ENCODE measurements at places on chromosomes 12 and 14. TPM values are rescaled to one million over a fixed set of nuclear protein-coding genes. Genes with fewer than 3 reads are reported as not detected.

- DNase-seq = no peak
Observed at GRCh38 chr12:91492648-91493047, 310.0 kb upstream of the DCN start.

- DNase-seq = no peak
Observed at GRCh38 chr12:53586745-53587144, 39.4 kb downstream of the ATF7 start.

DNA sequence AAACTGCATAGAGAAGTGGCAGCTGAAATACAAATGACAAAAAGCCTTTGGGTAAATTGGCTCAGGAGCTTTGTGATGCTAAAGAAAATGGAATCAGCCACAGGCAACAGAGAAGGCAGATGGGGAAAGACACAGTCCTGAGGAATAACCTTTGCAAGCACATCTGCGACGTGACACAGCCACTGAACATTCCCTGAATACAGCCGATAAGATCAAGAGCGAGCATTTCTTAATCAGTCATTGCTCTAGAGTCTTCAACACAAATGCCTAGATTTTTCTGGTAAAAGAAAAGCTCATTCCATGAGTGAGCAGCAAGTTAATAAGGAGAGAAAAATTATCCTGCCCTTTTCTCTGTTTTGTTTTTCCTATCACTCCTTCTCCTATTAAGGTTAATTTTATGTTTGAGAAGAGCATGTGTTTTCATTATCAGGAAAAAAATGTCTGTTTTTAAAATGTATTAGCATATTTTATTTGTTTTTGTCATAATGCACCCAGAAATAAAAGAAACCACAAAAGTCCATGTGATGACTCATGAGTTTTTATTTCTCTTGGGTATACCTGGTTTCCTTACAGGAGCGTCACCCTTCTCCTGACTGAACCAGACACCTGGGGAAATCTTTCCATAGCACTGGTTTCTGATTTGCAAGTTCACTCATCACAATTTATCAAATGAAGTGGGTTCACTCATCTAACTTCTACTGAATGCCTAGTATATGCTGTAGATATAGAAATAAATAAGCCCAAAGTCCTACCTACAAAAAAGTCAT, 45.4 kb upstream of the PCED1B start:
- DNase-seq = no peak

DNA sequence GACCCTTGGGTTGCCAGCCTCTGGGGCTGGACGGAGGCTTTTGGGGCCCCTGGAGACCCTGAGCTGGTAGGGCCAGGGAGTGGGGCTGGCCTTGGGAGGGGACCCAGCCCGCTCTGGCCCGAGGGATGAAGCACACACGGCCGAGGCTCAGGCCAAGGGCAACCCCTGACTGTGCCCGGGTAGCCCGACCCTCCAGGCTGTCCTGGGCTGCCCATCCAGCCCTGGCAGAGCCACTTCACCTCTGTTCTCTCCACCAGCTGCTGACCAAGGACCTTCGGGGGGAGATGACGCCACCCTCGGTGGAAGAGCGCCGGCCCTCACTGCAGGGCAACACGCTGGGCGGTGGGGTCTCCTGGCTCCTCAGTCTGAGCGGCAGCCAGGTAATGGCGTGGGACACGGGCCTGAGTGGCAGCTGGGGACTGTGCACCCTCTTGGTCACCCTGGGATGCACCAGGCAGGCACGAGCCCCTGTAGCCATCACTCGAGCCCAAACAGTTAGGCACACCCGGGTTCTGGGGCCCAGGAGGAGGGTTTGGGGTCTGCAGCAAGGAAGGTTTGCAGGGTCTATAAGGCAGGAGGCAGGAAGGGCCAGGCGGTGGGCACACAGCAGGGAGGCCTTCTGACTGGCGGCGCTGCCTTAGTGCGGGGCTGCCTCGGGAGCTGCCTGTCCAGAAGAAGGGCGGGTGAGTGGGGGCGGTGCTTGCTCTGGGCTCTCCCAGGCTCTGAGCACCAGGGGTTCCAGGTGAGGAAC, 19.7 kb downstream of the ASPG start:
- DNase-seq = no peak

PAX9 gene
- not detected for total RNA-seq

GPD1 gene
- 1,908 TPM for total RNA-seq

DNA sequence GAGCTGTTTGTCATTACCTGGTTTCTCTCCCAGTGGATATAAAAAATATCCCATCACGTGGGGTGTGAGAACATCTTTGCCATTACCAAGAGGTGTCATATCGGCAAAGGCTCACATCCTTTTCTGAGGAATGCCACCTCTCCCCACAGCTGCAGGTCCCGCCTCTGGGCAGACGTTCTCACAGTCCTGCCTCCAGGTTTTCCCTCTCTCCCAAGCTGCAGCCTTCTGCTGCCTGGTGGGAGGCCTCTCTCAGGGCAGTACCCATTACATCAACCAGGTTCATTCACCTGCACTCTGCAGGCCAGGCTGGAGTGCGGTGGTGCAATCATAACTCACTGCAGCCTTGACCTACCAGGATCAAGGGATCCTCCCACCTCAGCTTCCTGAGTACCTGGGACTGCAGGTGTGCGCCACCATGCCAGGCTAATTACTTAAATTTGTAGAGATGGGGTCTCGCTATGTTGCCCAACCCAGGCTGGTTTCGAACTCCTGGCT, 15.0 kb upstream of the TMEM119 start:
- no peak for DNase-seq

ERP27 gene
- not detected for total RNA-seq

GRCh38 chr12:124557518-124558223, 9.7 kb downstream of the NCOR2 start:
- DNase-seq = no peak

DNA sequence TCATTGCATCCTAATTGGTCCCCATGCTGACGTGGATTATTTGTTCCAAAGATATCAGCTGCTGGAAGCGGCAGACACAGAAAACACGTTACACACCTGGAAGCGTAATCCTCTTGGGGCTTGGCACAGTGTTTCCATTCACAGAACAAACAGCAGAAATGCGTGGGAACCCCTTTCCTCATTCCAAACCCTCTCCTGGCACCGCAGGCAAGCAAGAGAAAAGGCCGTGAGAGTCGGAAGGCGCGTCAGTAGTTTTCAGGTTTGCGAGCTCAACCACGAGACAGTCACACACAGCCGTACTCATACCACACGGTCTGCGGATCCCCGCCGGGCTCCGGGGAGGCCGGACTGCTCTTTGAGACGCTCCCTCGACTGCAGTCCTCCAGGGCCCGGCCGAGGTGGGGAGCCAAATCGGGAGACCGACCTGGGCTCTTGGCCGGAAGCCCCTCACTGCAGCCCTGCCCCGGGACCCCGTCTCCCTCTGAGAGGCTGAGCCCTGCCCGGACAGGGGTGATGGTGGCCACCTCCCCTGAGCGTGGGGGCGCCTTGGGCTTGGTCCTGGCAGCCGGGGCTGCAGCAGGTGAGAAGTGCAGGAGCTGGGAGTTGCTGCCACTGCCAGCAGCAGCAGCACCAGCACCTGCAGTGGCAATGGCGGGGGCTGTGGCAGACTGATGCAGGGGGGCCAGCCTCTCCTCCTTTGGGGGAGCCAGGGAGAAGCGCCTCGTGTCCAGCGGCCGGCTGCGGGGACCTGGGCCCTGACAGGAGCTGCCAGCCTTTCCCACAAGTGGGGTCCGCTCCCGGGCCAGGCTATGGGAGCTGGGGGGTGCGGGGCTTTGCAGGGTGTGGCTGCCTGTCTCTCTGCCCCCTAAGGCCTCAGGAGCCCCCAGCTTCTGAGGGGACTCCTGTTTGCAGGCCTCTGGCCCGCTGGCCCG, 28.1 kb upstream of the GPR68 start:
- DNase-seq = no peak

DNA sequence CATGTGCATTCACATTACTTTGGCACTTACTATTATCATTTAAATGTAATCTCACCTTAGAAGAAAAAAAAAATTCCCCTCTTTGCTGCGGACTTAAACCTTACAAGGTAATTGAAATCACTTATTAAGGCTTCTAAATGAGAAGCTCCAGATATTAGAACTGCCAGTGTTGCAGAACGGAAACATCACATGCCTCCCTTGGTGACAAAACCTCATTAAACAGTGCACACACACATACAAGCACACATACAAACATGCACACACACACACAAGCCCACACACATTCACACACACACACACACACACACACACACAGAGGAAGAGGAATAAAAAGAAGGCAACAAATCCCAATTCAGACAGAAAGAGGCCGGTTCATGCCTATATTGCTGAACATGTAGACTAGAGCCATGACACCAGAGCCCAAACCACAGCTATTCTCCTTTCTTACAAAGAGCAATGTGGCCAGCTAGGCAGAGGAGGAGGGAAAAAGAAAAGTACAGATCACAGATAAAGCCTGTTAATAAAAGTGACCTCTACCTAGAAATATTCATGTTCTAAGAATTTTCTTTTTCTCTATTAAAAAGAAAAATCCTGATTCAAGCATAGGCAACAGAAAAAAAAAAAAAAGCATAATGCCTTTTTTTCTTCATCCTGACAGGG, 405.2 kb upstream of the FLRT2 start:
- no peak for DNase-seq

GRCh38 chr14:95256002-95256775, 63.5 kb downstream of the CLMN start:
- DNase-seq = no peak

GOLGA5 gene
- 31.6 TPM for total RNA-seq

- no peak for DNase-seq
Observed at GRCh38 chr12:130142736-130143135, 19.5 kb upstream of the FZD10 start.

LRRIQ1 gene
- total RNA-seq = not detected

PRH2 gene
- total RNA-seq = not detected

TMEM106C gene
- total RNA-seq = 51.0 TPM

- no peak for DNase-seq
Observed at GRCh38 chr12:85280165-85280983, at the start of gene ALX1. Gene ALX1, plus strand, starts transcription at chr12:85280220. Its CDS starts 42 bp downstream, at chr12:85280262.

GSG1 gene
- not detected for total RNA-seq

TMPRSS12 gene
- total RNA-seq = not detected

DNA sequence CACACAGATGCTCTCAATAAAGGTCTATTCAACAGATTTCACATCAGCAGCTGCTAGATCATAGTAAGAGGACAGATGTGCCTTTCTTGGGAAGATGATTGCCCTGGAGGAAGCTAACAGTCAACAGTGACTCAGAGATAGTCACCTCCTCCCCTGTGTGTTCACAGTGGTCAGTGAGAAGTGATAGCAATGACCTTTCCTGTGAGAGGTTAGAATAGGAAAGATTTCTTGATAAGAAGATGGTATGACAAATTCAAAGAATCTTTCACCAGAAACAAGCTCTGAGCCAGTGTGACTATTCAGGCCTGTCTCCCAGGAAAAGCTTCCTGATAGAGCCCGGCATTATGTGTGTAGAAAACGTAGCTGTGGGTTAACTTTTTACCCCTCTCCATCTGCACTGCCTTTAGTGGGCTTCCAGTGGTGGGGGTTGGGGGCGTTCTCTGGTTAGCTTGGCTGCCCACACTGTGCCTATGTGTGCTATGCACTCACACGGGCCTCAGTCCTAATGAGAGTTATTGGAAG, 66.4 kb upstream of the ARHGAP5 start:
- no peak for DNase-seq

DNA sequence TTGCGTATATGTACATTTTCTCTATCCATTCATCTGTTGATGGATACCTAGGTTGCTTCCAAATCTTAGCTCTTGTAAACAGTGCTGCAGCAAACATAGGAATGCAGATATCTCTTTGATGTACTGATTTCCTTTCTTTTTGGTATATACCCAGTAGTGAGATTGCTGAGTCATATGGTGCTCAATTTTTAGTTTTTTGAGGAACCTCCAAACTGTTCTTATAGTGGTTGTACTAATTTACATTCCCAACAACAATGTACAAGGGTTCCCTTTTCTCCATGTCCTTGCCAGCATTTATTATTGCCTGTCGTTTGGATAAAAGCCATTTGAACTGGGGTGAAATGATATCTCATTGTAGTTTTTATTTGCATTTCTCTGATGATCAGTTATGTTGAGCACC, 44.3 kb downstream of the PELI2 start:
- no peak for DNase-seq

GRCh38 chr14:77324289-77324688, 3.5 kb downstream of the GSTZ1 start:
- DNase-seq = no peak

- no peak for DNase-seq
Observed at GRCh38 chr14:100122481-100123223, 36.8 kb downstream of the DEGS2 start.

GRCh38 chr14:80483331-80483730, 272.0 kb upstream of the DIO2 start:
- no peak for DNase-seq

GRCh38 chr12:84329938-84330337, 582.7 kb downstream of the SLC6A15 start:
- no peak for DNase-seq

- DNase-seq = no peak
Observed at GRCh38 chr14:98962118-98962517, 309.9 kb downstream of the BCL11B start.

PNP gene
- total RNA-seq = 437 TPM

DNA sequence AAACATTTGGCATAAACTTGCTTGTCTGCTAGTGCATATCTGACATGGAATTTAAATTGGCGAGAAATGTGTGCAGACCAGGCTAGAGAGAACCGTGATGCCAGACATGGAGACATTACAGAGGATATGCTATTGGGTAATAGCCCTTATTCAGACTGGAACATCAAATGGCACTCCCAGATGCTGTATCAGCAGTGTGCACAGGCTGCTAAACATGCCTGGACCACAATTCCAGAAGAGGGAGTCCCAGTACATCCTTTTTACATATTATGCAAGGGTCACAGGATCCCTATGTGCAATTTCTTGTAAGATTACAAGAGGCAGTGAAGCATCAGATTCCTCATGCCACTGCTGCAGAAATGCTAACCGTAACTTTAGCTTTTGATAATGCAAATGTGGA, 354.5 kb upstream of the FOXG1 start:
- no peak for DNase-seq

RAB2B gene
- total RNA-seq = 23.5 TPM

TBX5 gene
- not detected for total RNA-seq

DNA sequence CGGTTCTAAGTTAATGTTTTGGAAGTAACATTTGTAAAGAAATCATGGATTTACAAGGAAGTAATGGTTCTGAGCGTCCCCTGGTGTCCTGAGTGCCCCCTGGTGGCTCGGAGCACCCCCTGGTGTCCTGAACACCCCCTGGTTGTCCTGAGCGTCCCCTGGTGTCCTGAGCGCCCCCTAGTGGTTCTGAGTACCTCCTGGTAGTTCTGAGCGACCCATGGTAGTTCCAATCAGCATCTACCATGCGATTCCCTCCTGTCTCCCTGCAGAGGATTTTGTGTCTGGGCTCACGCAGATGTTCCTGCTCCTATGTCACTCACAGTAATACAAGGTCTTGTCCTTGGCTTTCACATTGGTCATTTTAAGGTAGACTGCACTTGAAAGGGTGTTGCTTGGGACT, 1352.9 kb downstream of the TMEM121 start:
- no peak for DNase-seq

BDKRB1 gene
- 36.5 TPM for total RNA-seq
